GM20000 (cell line): ENCODE measurements at places on chromosomes 11 and 22.
A peak's percentile ranks its signal among the peaks of the same experiment; 100 is the strongest.

DNA sequence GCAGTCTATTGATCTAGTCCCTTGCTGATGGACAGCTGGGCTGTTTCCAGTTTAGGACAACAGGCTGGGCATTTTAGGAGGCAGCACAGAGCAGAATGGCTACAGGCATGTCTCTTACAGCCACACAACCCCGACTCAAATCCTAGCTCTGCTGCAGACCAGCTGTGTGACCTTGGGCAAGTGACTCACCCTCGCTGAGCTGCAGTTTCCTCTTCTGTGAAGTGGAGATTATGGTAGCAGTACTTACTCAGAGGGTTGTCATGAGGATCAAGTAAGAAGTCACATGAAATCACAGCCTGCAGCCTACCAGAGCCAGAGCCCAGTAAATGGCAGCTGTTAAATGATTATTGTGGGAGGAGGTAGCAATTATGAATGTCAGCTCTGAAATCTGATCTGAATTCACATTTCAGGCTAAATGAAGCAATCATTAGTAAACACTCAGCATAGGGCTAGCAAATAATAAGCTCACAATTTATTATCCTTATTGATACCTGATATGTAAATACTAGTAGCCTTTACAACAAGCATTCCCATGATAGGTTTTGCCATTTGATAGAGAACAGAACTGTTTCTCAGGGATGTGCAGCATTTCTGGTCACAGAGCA lies 58.9 kb downstream of the MYEOV start:
- no peak for DNase-seq

GRCh38 chr11:74543991-74544390 lies 48.4 kb upstream of the POLD3 start:
- no peak for DNase-seq

GRCh38 chr22:42645341-42645937 lies 3.8 kb downstream of the CYB5R3 start:
- DNase-seq = no peak

GRCh38 chr11:114060392-114061047 lies 1.0 kb downstream of the ZBTB16 start:
- peak; percentile 49 for DNase-seq

GRCh38 chr22:22552630-22553029 lies 6.4 kb downstream of the PRAME start:
- DNase-seq = peak; percentile 56

DNA sequence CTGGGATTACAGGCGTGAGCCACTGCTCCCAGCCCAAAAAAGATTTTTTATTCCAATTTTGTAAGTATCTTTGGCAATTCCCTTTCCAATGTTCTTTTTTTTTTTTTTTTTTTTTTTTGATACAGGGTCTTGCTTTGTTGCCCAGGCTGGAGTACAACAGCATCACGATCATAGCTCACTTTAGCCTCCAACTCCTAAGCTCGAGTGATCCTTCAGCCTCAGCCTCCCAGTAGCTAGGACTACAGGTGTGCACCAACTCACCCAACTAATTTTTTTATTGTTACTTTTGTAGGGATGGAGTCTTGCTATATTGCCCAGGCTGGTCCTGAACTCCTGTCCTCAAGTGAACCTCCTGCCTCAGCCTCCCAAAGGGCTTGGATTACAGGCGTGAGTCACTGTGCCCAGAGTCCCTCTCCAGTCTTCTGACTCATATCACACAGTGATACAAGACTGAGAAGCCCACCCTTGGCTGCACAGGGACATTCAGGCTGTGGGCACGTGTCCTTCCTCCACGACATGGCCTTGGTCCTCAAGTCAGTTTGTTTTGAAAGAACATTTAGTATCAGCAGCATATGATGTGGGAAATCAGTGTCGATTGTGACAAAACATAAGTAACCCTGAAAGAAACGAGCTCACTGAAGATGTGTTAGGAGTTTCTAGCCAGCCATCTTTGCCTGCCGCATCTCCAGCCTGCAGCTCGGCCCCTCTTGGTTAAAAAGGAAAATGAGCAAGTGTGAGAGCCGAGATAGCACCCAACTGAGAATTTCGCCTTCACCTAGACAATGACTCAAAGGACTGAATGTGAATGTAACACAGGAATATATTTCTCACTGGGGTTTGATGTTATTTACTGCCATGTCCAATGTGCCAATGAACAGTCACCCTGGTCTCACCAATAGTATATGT lies 175.5 kb downstream of the MN1 start:
- no peak for DNase-seq

DNA sequence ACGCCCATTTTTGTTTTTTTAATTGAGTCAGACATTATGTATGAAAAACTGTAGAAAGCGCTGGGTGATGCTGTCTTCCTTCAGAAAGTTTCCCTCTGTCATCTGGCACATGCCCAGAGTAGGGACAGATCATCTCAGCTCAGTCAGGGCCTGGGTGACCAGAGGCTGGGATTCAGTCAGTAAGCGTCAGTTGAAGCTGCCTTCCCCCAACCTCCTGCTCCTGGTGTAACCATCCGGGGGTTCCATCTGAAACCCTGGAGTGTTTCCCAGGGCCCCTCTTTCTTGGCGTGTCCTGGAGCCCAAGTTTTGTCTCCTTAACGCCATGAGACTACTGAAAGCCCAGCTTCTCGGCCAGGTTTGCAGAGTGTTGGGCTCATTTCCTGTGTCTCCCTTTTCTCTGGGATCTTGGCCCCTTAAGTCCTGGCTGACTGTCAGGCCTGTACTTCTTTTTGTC lies 10.7 kb downstream of the PPFIA1 start:
- DNase-seq = no peak

- DNase-seq = no peak
Observed at GRCh38 chr11:94926698-94927237, 46.6 kb downstream of the CWC15 start.

- DNase-seq = no peak
Observed at GRCh38 chr22:47623763-47624148, 861.3 kb downstream of the TBC1D22A start.

GRCh38 chr11:33134276-33134675 lies 27.0 kb downstream of the CSTF3 start:
- no peak for DNase-seq

DNA sequence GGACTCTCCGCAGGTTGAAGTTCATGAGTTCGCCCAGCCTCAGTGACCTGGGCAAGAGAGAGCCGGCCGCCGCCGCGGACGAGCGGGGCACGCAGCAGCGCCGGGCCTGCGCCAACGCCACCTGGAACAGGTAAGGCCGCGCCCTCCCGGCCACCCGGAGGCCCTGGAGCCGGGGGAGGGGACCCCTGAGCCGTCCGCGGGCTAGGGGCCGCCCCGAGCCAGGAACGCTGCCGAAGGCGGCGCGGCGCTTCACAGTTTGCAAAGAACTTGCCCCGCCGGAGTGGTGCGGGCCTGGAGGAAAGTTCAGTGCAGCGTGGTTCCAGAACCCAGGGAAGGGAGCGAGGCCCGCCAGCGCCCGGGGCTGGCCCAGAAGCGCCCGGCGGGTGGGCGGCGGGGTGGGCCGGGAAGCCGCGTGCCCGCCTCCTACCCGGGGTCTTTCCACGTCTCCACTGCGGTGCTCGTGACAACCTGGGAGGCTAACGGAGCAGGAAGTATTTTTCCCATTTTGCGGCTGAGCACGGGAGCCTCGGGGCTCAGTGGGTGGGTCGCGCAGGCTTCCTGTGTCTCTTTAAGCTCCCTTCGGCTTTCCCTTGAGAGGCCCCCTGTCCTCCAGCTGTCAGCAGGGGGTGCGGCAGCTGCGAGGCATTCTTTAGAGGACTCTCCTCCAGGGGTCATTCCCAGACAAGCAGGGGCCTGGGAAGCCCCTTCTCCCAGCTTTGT lies 635 bp downstream of the PRR5 start:
- DNase-seq = no peak

DNA sequence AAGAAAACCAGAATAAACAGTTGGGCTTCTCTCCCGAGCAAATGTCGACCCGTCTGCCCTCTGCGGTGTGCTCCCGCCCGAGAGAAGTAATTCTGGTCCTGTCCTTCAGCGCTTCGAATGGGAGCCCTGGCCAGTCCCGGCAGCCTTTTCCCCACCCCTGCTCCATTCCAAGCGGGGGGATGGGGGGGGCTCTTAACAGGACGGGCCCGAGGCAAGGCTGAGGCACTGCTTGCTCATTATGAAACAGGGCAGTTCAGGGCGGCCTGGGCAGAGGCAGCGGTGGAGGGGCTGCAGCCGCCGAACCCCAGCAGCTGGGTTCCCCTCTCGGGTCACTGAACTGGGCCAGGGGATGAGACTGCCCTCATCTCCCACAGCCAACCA lies 9.1 kb downstream of the BACE1-AS start:
- no peak for DNase-seq

- no peak for DNase-seq
Observed at GRCh38 chr22:20439556-20439927, 1.9 kb upstream of the SCARF2 start.

GRCh38 chr11:87290304-87290922 lies 252.7 kb downstream of the TMEM135 start:
- DNase-seq = peak; percentile 61

GRCh38 chr11:64334764-64335735 lies 5.0 kb upstream of the CCDC88B start:
- peak; percentile 88 for DNase-seq

- no peak for DNase-seq
Observed at GRCh38 chr11:14350215-14350614, 8.8 kb downstream of the RRAS2 start.

GRCh38 chr11:13098063-13098462 lies 88.9 kb downstream of the RASSF10 start:
- no peak for DNase-seq

- no peak for DNase-seq
Observed at GRCh38 chr11:72379384-72380131, 54.8 kb downstream of the CLPB start.

DNA sequence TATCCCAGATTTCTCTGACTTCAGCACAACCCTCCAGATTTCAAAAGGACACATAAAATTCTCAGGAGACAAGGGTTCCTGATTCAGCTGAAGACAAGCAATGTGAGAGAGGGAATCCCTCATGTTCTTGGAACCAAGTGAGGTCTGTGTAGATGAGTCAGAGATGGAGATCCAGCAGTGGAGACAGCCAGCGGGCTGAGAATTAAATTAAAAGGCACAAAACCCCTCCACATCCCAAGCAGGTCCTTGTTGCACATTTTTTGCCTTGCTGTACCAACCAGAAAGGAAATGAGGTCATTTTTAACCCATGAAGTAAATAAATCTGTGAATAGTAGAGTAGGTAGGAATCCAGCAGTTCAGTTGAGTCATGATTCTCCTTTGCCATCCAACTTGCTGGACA lies 9.7 kb downstream of the MTNR1B start:
- no peak for DNase-seq

- DNase-seq = no peak
Observed at GRCh38 chr11:92045301-92045700, 179.3 kb upstream of the FAT3 start.

DNA sequence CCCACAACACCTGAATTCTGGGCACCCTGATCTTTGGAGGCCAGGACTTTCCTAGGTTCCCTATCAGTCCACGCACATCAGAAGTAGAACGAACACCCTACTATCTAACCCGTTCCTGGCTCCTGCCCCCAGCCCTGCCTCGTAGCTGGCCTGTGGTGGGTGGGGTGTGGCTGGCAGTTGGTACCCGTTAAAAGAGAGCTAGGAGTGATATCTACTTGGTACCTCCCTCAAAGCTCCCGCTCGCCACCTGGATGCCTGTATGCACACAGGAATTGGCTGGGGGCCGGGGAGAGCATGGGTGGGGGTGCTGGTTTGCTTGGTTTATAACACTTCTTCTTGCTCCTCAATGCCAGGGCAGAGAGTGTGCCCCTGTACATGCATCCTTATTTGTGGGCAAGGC lies 14.0 kb upstream of the NECTIN1 start:
- DNase-seq = no peak

DNA sequence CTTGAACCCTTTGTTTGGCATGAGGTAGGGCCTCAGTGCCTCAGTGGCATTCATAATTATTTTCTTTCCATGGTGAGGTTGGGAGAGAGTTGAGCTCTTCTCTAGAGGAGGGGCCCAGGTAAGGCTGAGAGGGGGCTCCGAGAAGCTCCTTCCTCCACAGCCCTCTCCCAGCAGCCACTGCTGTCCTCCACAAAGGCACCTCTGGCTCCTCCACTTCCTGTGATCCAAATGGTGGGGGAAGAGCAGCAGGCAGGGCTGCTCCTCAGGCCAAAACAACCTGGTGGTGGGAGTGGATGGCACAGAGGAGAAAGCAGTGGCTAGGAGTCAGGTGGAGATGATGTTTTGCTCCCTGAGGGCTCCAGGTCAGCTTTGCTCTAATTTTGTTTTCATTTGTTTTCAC lies 13.3 kb downstream of the ROBO4 start:
- DNase-seq = no peak

DNA sequence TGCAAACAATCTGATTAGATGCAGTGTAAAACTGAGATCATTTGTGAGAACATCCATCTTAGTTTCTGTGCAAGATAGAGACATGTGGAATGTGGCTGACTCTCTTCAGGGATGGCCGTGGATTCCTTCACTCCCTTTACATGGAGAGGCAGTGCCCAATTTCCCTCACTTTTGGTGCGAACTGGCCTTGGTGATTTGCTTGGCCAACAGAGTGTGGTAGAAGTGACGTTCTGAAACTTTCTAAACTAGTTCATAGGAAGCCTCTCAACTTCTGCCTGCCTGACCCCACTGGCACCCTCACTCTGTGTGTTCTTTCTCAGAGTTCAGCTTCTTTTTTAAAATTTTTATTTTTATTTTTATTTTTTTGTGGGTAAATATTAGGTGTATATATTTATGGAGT lies 9.9 kb upstream of the SYT13 start:
- no peak for DNase-seq

DNA sequence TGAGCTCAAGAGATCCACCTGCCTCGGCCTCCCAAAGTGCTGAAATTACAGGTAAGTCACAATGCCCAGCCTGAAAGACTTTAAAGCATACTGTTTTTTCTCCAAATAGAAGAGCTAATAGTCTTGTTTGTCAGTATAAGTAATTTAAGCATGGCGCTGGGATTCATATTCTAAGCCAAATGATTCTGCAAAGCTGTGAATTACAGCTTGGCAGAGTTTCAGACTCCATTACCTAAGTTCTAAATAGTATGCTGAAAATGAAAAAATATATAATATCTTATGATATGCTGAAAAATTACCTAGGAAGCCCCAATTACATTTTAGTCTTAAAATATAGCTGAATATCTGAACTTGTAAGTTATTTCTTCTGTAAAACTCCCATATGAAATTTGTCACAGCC lies 39.3 kb downstream of the MRE11 start:
- no peak for DNase-seq

GRCh38 chr22:45465633-45466032 lies 37.0 kb upstream of the FBLN1 start:
- no peak for DNase-seq

DNA sequence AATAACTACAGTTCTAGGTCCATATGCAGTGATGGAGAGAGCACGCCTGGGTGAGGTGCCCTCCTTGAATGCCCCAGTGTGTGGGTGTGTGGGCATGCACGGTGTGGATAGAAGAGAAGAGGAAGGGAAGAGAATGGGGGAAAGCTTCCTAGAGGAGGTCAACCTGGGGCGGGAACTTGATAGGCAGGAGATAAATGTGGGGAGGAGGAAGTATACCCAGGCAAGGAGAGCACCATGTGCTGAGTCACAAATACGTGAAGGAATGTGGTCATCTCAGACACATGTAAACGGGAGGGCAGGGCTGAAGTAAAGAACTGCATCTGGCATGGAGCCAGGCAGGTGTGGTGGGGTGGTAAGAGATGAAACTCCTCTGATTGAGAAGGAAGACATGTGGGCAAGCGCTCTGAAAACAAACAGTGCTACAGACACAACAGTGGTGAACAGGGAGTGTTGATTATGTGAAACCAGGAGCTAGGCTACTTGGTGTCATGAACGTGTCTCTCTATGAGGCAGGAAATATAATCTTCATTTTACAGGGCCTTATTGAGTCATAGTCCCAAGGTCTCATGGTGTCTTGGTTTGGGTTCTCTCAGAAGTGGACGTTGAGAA lies 61.5 kb upstream of the EED start:
- no peak for DNase-seq
